ENCODE measurements at places on chromosomes 2 and 18.
A peak's percentile ranks its signal among the peaks of the same experiment; 100 is the strongest.

GRCh38 chr18:50372743-50373142 lies 2.1 kb upstream of the SKA1 start:
- DNase-seq = no peak

GRCh38 chr2:169964740-169965139 lies 137.5 kb downstream of the UBR3 start:
- no peak for DNase-seq

GRCh38 chr2:128468186-128468920 lies 149.7 kb upstream of the HS6ST1 start:
- DNase-seq = no peak

DNA sequence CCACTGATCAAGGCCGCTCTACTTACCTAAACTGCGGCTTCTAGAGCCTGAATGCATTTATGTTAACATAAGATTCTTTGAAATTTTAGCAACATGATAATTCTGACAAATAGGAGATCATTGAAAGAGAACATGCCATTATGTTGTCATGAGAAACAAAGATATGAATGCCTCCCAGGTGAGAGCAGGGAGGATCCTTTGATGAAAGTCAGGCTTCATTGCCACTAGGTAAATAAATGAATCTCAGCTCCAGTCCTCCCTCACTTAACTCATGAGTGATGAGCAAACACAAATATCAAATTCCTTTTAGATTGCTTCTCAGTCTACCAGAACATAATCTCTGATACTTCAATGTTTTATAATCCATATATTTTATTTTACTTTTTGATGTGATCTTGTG lies 463.2 kb upstream of the CDH7 start:
- DNase-seq = no peak

- DNase-seq = no peak
These were observed 39.4 kb downstream of the METAP1D start for GRCh38 chr2:172039011-172039704.

DNA sequence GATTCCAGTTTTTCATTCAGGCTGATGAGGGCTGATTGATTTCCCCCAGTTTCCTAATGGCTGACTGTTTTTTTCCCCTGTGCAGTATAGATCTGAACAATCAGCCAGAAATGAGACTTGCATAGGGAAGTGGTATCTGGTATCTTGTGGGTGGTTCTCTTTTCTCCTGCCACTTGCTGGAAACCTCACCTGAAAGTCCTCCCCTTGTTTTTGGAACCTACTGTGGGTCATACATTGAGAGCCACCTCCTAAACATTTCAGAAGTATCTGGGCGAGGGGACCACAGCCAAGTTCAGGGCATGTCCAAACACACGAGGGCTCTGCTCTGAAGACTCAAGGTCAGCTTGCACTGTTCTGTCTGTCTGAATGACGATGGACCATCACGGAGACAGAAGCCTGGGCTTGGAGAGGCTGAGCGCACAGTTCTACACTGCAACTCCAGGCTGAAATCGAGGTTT lies 19.3 kb downstream of the ALPK2 start:
- peak; percentile 43 for DNase-seq

GRCh38 chr2:172196768-172197431 lies 94.2 kb upstream of the DLX2 start:
- DNase-seq = no peak

- no peak for DNase-seq
These were observed 45.9 kb upstream of the TFCP2L1 start for GRCh38 chr2:121330921-121331320.

DNA sequence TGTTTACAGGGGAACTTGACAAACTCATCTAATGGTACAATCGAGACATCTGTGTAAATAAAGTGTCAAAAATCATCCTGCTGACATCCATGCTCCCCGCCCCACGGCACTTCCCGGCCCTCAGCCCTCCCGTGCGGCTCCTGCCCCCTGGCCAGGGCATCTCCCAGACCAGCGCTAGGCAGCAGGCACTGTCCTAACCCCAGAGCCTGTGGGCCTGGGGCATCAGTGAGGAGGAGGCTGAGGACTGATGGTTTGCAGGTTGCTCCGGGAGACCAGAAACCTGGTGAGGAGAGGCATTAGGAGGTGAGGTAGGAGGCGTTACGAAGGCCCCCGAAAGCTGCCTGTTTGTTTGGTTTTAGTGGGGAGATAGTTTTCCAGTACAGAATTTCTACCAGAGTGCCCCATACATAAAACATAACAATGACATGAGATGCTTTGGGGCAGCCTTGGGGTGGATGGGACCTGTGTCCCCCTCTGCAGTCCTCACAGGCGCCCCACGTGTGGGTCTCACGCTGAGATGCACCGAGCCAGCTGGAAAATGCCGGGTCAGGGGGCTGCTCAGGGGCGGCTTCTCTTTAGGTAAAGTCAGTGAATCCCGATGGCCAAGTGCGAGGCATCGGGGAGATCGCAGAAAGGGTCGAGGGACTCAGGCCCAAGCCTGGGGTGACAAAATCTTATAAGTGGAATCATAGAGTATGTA lies 114.2 kb downstream of the RTP5 start:
- DNase-seq = no peak

DNA sequence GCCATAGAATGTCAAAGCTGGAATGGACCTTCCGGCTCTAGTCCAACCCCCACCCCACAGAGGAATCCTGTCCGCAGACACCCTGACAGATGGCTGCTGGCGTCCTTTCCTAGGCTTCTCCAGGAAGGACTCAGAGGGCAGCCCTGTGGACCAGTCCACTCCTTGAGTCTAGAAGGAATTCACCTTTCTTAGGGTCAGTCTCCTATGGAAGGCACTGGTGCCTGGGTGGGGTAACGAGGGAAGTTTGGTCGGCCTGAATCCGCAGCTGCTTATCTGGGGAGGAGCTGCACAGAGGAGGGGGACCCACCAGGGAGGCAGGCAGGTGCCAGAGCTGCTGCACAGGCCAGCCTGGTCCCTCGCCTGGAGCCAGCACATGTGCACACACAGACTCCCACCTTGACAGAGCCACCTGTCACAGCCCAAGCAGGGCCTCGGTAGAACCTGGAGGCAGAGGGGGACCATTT lies 2.5 kb downstream of the DNMT3A start:
- no peak for DNase-seq

- DNase-seq = no peak
These were observed 1.6 kb downstream of the DNAH7 start for GRCh38 chr2:196067088-196067382.

DNA sequence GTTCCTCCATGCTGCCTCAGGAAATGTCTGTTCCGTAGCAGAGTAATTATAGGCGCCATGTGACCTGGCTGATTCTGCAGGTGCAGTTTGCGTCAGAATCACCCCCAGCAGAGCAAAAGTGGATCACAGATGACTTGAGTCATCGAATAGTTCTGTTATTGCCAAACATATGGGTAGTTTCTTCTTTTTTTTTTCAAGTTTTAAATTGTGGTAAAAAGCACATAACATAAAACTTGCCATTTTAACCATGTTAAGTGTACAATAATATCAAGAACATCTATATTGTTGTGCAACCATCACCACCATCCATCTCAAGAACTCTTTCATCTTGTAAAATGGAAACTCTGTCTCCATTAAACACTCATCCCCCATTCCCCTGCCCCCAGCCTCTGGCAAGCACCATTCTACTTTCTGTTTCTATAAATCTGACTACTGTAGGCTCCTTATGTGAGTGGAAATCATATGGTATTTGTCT lies 177.7 kb upstream of the TWIST2 start:
- no peak for DNase-seq

GRCh38 chr2:9258953-9259399 lies 52.4 kb downstream of the ASAP2 start:
- DNase-seq = no peak

GRCh38 chr18:75970212-75970611 lies 524.8 kb downstream of the ZNF516 start:
- no peak for DNase-seq

DNA sequence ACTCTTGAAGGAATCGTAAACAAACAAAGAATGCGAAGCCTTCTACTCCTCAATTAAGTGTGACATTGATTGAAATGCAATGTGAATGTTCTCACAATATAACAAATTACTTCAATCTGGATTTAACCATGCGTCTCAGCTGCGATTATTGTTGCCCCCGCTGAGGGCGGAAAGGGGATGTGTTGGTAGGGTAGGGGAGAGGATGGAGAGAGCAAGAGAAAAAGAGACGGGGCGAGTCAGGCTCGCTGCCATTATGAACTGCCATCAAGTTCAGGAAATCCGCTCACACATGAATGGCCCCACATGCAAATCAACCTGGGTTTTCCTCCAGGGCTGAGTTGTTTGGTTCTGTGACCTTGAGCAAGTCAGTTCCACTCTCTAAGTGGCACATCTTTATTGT lies 129.8 kb downstream of the PXDN start:
- no peak for DNase-seq

GRCh38 chr2:12416600-12416999 lies 300.1 kb upstream of the TRIB2 start:
- peak; percentile 38 for DNase-seq

GRCh38 chr18:459814-460593 lies 40.5 kb downstream of the COLEC12 start:
- DNase-seq = no peak

GRCh38 chr2:223837287-223838061 lies at the start of gene AP1S3:
Gene AP1S3 (minus strand): TSS chr2:223837582. CDS start chr2:223837450, 132 bp downstream.
- DNase-seq = peak; percentile 71

DNA sequence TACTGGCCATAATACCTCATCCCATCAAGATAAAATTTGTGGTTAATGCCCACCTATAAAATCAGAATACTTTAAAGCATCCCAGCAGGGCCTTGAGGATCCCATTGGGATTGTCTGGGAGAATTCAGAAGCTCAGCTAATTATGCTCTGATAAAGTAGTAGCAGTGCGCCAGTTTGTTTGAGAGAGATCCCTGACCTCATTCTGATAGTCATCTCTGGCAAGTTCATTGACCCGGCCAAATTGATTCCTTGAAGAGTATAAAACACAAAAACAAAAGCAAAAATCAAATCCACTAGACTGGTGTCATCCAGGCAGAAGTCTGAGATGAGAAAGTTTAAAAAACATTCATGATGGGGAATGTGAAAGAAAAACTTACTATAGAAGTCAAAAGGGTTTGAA lies 14.1 kb downstream of the ABCG5 start:
- DNase-seq = no peak

- DNase-seq = no peak
These were observed 7.3 kb downstream of the RAX start for GRCh38 chr18:59265974-59266369.

DNA sequence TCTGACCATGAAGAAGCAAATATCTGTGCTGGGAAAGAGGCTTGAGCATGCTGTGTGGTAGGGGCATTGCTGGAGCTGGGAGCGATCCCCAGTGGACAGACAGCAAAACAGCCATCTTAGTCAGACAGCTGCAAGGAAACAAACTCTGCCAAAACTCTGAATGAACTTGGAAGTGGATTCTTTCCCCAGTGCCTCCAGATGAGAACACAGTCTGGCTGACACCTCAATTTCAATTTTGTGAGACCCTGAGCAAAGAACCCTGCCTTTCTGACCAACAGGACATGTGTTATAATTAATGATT lies 23.2 kb upstream of the FAP start:
- no peak for DNase-seq

GRCh38 chr2:171878481-171878993 lies 15.5 kb downstream of the SLC25A12 start:
- no peak for DNase-seq

DNA sequence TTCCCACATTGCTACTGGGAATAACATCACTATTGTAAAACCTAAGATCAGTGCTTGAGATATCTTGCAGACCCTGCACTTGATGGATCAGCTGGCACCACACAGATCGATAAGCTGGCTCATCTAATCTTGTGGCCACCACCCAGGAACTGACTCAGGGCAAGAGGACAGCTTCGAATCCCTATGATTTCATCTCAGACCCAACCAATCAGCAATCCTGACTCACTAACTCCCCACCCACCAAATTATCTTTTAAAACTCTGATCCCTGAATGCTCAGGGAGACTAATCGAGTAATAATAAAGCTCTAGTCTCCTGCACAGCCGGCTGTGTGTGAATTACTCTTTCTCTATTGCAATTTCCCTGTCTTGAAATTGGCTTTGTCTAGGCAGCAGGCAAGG lies 11.3 kb upstream of the TEX44 start:
- DNase-seq = no peak

DNA sequence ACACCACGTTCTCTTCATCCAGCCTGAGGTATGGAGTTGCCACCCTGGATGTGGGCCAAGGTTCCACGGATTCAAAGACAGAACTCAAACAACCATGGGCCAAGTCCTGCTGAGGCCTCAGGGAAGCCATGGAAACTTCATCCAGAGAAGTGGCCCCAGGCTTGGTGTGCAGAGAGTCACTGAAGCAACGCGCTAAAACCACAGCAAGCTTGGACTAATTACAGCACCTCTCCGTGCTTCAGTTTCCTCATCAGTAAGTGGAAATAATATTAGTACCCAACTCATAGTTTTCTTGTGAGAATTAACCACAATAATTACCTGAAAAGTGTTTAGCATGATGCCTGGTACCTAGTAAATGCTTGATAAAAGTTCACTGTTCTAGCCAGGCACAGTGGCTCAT lies 19.2 kb upstream of the AP1S3 start:
- no peak for DNase-seq

DNA sequence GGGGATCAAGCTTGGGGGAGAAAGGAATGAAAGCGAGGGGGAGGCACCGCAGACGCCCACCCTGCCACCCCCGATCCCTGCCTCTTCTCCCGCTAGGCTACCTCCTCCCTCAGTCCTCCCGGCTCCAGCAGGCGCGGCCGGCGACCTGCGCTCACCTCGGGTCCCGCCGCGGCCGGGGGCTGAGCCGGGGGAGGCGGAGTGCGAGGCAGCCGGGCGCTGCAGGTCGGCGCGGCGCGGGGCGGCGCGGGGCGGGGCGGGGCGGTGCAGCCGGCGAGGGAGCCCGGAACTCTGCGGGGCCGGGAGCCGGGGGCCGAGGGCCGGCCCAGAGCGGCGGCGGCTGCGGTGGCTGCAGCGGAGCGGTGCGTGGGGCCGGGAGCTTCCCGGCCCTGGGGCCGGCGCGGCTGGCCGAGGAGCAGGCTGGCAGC lies 477 bp downstream of the ACVR1 start:
- no peak for DNase-seq

- no peak for DNase-seq
These were observed 57.9 kb downstream of the LPIN2 start for GRCh38 chr18:2954869-2955645.

DNA sequence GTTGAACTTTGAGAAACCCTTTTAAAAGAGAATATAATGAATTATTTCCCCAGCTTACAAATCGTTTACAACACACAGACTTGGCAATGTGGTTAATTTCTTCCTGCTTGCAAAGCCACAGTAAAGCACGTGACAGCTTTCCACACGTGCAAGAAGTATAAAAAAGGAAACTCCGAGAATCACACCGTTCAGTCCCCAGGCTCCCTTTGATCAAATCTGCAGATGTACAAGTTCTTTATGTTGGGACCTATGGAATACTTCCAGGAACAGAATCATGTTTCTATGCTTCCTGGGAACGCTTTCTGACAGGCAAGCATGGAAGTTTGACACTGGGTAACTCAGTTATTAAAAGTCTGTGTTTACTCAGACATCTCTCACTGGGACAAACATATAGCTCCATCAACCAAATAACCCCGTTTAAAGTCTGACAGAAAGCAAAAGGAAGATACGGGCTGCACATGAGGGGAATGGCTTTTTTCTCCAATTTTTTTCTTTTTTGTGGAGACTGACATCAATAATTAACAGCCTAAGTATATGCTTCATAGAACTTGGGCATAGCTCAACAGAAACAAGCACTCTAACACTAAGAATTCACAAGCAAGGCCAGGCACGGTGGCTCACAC lies 134.8 kb downstream of the EIPR1 start:
- peak; percentile 35 for DNase-seq

- DNase-seq = no peak
These were observed 23.1 kb downstream of the COL3A1 start for GRCh38 chr2:188997263-188997662.

- no peak for DNase-seq
These were observed 29.4 kb downstream of the MAIP1 start for GRCh38 chr2:199984755-199985154.

All from T-helper 1 cell (primary cell).